ENCODE measurements at places on chromosomes 12 and 14.

GRCh38 chr12:31627456-31628054 is 31.9 kb upstream of the ETFBKMT start:
- DNase-seq: no peak

GRCh38 chr12:74535536-74535935 is 2.1 kb upstream of the ATXN7L3B start:
- DNase-seq: no peak

DNA sequence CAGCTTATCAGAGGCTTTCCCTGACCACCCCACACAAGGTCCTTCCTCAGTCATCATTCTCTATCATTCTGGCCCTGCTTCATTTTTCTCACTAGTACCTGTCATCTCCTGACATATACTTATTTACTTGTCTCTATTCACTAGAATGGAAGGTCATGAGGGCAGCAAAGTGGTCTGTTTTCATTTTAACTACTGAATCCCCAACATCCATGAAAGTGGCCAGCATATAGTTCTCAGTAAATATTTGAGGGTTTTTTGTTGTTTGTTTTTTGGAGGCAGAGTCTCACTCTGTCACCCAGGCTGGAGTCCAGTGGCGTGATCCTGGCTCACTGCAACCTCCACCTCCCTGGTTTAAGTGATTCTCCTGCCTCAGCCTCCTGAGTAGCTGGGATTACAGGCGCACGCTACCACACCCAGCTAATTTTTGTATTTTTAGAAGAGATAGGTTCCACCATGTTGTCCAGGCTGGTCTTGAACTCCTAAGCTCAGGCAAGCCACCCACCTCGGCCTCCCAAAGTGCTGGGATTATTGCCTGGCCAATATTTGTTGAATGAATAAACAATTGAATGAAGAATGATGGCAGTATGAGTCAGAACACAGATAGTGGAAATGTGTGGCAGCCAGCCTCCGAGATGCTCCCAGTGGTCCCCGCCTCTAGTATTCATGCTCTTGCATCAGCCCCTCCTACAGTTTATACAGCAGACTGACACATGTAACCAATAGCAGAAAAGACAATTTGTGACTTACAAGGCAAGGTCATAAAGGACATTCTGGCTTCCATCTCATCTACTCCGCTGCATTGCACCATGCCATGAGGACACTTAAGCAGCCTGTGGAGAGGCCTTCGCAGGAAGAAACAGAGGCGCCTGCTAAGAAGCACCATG is 7.0 kb upstream of the ANO6 start:
- no peak for DNase-seq

DNA sequence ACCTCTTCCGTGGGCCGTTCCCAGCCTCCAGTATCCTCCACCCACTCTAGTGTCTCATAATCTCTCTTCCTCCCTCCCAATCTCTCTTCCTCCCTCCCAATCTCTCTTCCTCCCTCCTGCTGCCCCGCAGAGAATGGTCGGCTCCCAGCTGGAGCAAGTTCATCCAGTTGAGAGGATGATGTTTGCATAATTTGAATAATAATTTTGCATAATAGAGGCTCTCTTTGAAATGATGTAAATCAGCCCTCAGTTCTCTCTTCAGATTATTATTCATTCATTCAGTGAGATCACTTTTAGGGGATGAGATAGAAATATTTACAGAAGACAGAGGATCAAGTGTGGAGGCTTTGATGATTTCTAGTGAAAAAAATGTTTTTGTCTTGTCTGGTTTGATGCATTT is 125.0 kb downstream of the PTPN11 start:
- no peak for DNase-seq

DNA sequence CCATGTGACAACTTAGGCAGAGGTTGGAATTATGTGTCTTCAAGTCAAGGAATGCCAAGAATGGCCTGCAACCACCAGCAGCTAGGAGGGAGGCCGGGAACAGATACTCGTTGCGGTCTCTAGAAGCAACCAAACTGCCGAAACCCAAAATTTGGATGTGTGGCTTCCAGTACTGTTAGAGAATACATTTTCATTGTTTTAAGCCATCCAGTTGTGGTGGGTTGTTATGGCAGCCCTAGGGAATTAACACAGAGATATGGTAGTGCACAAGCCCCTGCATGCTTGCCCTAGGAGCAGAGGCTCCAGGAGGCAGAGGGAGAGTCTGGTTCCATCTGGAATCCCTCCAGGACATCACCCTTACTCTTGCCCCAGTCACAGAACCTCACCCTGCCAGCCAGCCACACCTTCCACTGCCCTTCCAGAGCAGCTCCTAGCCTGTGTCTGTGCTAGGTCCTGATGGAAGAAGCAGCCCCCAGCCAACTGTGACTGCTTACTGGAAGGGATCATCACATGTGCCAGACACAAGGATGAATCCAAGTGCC is 19.5 kb downstream of the PITPNM2 start:
- DNase-seq: no peak

DNA sequence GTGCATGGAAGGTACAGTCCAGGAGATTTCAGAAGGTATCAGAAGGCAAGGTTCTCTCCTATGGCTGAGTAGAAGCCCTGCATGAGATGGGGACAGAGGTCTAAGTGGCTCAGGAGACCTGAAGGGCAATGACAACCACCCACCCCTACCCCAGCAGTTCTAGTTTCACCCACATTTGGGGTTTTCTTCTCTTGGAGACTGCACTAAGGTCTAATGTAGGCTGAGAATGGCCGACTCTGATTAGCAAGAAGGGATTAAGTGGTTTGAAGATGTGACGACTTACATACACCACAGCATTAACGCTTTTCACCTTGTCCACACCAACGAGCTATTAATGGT is 71.7 kb upstream of the SOX5 start:
- no peak for DNase-seq

DNA sequence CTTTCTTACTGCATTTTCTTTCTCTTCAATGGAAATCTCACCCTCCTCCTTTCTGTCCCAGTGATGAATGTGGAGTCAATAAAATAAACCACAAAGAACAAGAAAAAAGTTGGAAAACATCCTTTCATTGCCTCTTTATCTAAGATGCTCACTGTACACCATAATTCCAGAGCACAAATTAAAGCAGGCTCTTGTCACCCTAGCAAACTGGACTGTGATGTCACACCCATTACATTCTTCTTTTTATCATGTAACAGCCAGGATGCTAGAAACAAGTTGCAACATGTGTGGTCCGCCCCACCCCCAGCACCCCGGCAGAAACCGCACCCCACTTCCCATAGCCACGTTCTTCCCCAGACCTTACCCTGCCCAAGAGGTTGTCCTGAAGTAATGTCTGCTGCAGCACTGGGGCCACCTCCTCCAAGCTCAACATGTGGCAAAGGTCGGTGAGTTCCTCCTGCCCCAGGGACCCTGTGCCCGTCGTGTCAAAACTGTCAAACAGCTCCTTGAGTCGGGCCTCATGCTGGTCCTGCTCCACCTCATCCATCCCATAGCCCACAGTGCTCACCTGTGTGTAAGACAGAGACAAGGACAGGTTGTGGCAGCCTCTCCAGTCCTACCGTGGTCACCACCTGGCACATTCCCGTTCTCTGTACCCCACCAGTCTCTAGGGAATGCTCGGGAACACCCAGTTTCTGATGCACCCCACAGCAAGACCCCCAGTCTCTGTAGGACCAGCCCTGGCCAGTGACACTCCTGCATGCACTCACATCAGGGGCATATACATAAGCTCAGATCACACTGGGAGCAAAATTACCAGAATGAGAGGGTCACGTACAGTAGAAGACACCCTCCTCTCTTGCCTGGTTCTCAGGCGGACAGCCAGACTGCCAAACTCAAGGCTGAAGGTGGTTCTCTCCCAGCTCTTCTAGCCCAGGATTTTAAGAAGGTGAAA is 9.2 kb downstream of the NIN start:
- DNase-seq: no peak

DNA sequence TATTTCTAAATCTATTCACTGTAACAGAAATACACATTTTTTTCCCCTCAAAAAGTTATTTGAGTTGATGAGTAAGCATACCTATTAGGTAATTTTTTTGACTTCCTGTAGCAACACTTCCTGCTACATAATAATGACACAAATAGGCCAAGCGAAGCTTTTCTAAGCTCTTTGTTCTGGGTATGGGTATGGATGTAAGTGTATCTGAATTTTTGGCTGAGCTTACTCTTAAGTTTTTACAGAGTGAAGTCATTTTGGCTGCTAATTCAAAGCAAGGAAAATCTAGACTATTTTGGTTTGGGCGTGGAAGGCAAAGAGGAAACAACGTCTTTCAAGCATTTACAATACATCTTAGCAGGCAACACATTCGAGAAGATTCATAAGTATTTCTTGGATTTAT is 1206.0 kb upstream of the FLRT2 start:
- DNase-seq: no peak

DNA sequence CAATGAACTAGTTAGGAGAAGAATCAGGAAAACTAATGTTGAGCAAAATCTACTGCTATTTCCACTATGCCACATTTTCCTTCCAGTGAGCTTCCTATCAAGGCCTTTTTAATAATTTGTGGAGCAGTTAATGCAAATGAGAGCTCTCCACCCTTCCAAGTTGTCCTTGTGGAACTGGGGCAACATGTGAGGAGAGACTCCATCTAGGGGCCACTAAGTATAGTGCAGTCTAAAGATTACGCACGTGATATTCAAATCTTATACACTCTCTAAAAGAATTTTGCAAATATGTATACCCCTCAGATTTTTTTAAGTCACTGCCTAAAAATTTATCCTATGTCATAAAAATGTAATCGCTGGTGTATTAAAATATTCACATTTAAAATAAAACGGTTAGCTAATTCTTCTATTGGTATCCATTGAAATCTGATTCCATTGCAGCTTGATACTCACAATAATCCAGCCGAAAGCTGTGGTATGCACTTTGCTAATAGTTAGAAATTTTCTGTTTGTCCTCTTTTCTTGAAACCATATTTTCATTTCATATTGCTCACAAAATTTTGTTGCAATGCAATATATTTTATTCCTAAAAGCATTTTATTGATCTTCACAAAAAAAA is 100.1 kb downstream of the PAH start:
- DNase-seq: peak; percentile 68

DNA sequence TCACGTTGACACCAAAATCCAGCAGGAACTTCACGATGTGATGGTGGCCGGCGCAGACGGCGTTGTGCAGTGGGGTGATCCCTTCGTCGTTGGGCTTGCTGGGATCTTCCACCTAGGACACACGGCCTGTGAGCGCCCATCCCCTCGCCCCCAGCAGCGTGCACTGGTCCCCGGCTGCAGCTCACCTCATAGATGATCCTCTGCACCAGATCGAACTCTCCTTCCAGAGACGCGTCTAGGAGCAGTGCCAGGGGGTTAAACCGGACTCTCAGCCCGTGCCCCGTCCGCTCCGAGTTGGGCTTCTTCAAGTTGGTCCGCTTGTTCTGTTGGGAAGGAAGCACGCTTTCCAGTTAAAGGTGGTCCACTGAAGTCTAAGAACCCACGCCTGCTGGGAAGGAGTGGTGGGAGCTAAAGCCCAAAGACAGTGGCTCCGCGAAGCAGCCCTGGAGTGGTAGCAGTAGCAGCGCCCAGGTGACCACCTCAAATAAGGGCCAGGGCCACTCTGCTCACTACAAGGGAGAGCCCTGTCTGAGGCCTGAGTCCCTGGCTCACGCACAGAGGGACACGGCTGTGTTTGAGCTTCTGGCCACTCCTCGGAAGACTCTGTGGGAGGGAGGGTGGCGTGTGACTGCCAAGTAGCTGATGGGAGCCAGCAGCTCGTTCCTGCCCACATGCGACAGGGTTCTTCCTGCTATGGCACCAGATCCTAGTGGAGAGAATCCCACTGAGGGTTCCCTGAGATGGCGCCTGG is 23.3 kb downstream of the ZFYVE21 start:
- no peak for DNase-seq

- no peak for DNase-seq
Observed at GRCh38 chr14:61832783-61833182, 70.6 kb downstream of the SNAPC1 start.

DNA sequence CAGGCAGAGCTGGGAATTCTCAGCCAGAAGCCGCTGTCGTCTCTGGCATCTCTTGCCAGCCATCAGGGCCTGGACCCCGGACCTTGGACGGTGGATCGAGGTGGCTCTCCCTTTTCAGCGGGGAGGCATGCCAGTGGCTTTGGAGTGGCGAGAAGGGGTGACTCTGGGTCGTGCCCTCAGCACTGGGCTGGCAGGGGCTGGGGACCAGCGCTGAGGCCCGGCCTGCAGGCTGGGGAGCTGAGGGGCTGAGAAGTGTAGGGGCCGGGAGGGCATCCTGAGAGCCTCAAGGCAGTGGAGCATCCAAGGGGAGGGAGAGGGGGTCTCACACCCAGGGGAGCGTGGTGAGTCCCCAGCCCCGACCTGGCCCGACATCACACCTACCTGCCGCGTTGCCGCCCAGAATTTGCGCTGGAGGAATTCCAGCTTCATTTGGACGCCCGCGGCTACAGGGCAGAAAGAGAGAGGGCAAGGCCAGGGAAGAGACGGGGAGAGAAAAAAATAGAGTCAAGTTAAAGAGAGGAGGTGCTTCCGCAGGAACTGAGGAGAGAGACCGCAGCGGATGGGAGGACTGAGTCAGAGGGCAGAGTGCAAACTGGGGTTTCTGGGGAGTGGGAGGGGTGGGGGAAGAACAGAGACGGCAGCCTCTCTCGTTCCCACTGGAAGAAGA is 9.0 kb upstream of the LRTM2 start:
- DNase-seq: no peak

- DNase-seq: no peak
Observed at GRCh38 chr14:106067935-106068334, 541.6 kb downstream of the TMEM121 start.

DNA sequence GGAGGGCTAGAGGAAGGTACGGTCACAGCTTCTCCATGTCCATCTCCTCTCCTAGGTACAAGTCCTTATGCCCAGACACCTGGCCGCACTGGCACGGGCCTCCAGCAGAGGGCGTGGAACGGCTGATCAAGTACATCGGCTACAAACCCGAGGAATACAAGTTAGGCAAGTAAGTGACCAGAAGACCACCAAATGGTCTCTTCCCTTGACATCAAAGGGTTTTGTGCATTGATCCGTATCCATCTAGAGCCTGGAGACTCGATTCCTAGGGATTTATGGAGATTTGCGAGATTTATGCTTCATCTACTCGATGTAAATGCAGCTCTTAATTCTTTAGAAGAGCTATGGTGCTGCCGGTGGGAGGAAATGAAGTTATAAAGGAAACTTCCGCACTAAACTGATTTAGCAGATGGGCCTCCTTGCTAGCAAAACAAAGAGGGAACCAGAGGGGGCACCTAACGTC is 44.2 kb downstream of the KCTD10 start:
- peak; percentile 66 for DNase-seq

- DNase-seq: no peak
Observed at GRCh38 chr12:95986635-95987570, 9.2 kb downstream of the HAL start.

- no peak for DNase-seq
Observed at GRCh38 chr12:26197832-26198231, 2.5 kb downstream of the SSPN start.

GRCh38 chr12:68932128-68932960 is 627 bp downstream of the CPM start:
- peak; percentile 8 for DNase-seq

Measured in GM03348 (cell line).